A549 (cell line): ENCODE measurements at places on chromosomes 7 and 10.

DNA sequence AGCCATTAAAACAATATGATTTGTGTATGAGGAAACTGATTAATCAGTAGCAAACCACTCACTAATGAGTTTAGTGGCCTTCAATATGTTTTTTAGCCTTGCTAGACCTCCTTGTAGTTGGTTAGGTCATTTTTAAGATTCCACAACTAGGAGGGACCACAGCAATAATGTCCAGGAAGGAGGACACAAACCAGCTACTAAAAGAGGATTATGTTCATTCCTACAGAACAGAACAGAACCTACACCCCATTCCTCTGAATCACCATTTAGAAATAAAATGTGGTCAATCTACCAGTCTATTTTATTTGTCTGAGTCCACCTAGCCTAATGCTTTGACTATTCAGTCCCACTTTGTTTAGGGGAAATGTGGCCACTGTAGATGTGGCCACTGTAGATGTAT, 226.3 kb downstream of the GLI3 start:
- DNase-seq: no peak

- DNase-seq: no peak
These were observed 62.3 kb downstream of the ATE1 start for GRCh38 chr10:121865554-121865953.

DNA sequence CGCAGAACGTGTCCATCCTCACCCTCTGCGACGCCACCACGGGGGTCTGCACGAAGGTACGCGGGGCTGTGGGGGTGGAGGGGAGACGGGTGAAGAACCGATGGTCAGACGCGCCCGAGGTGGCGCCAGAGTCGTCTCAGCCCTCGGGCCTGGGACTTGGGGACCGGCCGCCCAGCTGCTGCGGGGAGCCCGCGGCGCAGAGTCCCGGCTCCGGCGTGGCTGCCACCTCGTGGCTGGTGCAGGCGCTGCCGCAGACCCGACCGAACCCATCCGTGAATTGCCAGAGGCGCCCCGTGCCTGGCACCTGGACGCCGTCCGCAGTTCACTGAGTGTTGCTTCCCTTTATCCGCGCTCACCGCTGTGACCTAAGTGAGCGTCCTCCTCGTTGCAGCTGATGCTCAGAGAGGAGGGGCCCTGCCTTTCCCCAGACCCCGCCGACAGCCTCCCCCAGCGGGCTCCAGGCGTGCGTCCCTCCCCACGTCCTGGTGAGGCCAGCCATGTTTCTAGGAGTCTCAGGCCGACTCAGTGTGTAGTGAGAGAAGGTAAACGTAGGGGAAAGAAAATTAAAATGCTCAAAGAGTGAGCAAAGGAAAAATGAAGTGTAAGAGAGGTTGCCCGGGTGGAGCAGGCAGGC, 208.7 kb downstream of the PAXIP1 start:
- no peak for DNase-seq

DNA sequence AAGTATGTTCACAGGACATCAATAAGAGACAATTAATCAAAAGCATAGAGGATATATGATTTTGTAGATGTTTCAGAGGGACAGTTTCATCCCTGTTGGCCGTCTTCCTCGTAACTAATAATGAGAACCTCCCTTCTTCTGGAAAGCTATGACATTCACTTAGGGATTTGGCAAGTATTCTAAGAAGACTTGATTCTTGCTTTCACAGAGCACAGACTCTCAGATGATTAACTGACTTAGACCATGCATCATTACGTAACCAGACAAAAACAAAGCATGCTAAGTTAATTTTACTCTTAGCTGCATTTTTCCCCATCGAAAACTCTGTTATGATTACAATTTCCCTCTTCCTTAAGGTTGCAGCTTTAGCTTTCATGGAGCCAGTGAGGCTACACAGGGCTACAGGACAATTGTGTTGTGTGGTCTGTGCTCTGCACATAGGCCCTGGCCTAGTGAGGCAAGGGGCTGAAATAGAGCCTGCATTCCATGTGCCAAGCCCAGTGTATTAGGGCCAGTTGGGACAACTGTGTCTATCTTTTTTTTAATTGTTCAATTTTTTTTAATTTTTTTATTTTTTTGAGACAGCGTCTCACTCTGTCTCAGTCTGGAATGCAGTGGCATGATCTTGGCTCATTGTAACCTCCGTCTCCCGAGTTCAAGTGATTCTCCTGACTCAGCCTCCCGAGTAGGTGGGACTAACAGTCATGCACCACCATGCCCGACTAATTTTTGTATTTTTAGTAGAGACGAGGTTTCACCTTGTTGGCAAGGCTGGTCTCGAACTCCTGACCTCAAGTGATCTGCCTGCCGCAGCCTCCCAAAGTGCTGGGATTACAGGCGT, 105.3 kb downstream of the PLXDC2 start:
- no peak for DNase-seq

DNA sequence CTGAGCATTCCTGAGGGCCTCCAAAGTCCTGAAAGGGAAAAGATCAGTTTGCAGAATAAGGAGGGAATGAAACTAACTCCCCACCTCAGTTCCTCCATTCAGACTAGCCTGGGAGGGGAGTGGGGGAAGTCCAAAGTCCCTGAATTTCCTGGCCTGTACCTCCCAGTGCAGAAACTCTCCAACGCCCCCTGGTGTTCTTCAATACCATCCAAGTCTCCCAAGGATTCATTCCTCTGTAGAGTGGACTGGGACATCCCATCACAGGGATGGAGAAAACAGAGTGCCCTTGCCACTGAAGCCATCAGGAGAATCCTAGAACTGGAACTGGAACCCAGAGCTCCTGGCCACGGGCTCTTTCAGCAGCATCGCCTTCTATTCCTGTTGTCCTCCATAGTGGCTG, 1.6 kb upstream of the COL13A1 start:
- DNase-seq: peak; percentile 72

DNA sequence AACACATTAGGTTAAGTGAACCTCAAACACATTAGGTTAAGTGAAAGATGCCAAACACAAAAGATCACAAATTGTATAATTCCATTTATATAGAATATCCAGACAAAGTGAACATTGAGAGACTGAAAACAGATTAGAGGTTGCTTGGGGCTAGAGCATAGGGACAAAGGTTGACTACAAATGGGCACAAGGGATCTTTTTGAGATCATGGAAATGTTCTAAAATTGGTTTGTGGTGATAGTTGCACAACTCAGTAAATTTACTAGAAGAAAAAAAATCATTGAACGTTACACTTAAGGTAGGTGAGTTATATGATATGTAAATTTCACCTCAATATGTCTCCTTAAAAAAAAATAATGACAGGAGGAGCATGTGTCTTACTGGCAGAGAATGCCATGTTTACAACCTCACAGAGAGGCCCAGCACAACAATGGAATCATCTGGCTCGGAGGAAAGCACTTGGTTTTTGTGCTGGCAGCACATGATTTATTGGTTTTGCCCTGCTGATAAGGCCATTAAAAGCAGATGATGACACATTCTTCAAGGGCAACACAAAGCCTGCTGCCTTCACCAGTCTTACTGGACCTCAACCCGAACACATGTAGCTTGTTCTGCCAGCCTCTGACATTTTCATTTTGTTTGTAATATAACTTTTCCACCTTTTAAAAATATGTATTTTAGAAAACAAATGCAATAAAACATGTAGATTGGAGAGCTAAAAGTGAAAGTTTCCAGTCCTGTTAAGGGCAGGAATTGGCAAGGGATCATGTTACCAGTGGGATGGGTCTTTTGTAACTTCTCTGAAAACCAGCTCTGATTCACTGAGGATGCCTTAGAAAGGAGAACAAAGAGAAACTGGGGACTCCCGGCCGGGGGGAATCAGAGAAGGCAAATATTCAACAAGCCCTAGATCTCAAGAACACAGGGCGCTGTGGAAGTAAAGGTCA, 11.9 kb upstream of the LMOD2 start:
- DNase-seq: no peak
